Central memory CD8-positive, alpha-beta T cell (primary cell): ENCODE measurements at places on chromosomes 12 and 14.

GRCh38 chr14:61042220-61042619, 61.2 kb downstream of the SLC38A6 start:
- H3K36me3 ChIP-seq, result peaks cover 3% of the 10 kb centered on the region
- H3K27ac ChIP-seq, result no peak overlapping the region
- H3K27me3 ChIP-seq, result no peaks in the 10 kb centered on the region
- H3K4me1 ChIP-seq, result no peaks in the 10 kb centered on the region

DNA sequence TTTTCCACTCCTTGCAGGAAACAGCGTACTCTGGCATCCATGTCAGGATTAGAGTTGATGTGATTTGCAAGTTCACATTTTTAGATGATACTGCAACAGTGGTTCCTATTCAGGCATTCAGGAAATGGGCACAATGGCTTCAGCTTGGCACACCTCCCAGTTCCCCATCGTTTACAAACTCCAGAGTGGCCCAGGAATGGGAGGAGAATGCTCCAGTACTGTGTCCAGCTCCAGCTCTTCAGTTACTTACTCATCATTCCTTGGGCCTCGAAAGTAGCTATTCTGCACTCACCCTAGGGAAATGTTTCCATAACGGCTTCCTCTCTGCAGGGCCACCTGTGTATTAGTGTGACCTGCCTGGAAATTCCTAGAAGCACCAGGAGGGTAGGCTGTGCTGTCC, 239.7 kb upstream of the RGS6 start:
- no peak overlapping the region for H3K27ac ChIP-seq
- H3K36me3 ChIP-seq, result peaks cover 4% of the 10 kb centered on the region
- H3K4me1 ChIP-seq, result peaks cover 9% of the 10 kb centered on the region
- no peak for DNase-seq
- H3K4me3 ChIP-seq, result no peak overlapping the region

GRCh38 chr14:47438650-47439140, 236.7 kb downstream of the MDGA2 start:
- no peak for DNase-seq
- no peak overlapping the region for H3K27ac ChIP-seq
- H3K36me3 ChIP-seq, result no peaks in the 10 kb centered on the region
- H3K27me3 ChIP-seq, result no peaks in the 10 kb centered on the region

GRCh38 chr12:57086493-57087009, 2.4 kb upstream of the NAB2 start:
- H3K36me3 ChIP-seq, result peaks cover 13% of the 10 kb centered on the region
- H3K27me3 ChIP-seq, result no peaks in the 10 kb centered on the region
- no peak for DNase-seq
- H3K27ac ChIP-seq, result peak overlapping the region; percentile 90
- H3K4me1 ChIP-seq, result peaks cover 51% of the 10 kb centered on the region

DNA sequence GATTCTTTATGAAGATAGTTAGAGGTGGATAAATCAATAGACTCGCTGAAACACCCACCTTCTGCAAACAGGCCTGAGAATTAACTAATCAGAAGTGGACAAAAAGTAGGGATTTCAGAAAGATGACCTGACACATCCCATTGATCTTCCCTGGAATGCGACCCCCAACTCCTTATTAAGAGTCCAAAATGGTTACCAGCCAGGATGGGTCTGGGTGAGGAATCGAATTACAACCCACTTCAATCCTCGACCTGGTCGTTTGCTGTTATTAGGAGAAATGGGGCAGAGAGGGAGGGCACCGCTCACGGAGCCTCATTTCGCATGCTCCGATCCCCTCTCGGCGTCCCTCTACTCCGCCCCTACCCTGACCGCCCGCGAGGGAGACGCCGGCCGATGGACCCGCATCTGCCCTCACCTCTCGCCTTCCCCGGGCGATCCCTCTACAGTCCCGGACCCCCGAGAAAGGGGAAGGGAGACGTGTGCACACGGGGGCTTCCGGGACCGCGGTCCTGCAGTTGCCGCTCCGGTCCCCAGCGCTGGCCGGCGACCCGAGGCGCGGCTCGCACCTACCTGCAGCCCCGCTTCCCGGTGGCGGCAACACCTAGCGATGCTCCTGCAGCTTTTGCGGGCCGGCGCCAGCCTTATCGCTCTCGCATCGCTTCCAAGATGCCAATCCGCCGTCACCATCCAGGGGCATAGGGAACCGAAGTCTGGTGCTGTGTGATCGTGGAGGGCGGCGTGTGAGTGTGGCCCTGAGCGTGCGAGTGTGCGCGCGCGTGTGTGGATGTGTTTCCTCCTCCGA, 69.3 kb upstream of the USP15 start:
- no peak overlapping the region for H3K27ac ChIP-seq
- no peaks in the 10 kb centered on the region for H3K36me3 ChIP-seq
- peaks cover 25% of the 10 kb centered on the region for H3K4me1 ChIP-seq
- H3K4me3 ChIP-seq, result peak overlapping the region; percentile 76
- H3K27me3 ChIP-seq, result peaks cover 41% of the 10 kb centered on the region

- H3K4me3 ChIP-seq, result no peak overlapping the region
- H3K27me3 ChIP-seq, result peaks cover 46% of the 10 kb centered on the region
- no peaks in the 10 kb centered on the region for H3K36me3 ChIP-seq
- no peak for DNase-seq
- no peaks in the 10 kb centered on the region for H3K4me1 ChIP-seq
Observed at GRCh38 chr14:69553252-69553651, 21.4 kb downstream of the CCDC177 start.

GRCh38 chr12:89393551-89394121, 41.3 kb upstream of the DUSP6 start:
- peaks cover 12% of the 10 kb centered on the region for H3K4me1 ChIP-seq
- no peaks in the 10 kb centered on the region for H3K27me3 ChIP-seq
- no peak for DNase-seq

DNA sequence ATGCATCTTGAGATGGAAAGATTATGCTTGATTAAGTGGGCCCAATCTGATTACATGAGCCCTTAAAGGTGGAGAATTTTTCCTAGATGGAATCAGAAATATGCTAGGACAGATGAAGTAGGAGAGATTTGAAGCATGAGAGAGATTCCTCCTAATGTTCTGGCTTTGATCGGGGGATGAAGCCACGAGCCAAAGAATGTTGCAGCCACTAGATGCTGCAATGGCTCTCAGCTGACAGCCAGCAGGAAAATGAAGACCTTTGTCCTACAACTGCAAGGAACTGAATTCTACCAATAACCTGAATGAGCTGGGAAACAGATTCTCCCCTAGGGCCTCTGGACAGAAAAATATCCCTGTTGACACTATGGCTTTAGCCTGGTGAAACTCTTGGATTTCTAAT, 82.6 kb upstream of the ATP2B1 start:
- no peak overlapping the region for H3K4me3 ChIP-seq
- H3K27me3 ChIP-seq, result no peaks in the 10 kb centered on the region
- no peak overlapping the region for H3K27ac ChIP-seq
- no peaks in the 10 kb centered on the region for H3K4me1 ChIP-seq

- H3K4me1 ChIP-seq, result no peaks in the 10 kb centered on the region
- no peak overlapping the region for H3K27ac ChIP-seq
- H3K27me3 ChIP-seq, result no peaks in the 10 kb centered on the region
- DNase-seq, result no peak
- no peaks in the 10 kb centered on the region for H3K36me3 ChIP-seq
- H3K4me3 ChIP-seq, result no peak overlapping the region
Observed at GRCh38 chr12:72141381-72141780, 130.8 kb upstream of the TRHDE start.

DNA sequence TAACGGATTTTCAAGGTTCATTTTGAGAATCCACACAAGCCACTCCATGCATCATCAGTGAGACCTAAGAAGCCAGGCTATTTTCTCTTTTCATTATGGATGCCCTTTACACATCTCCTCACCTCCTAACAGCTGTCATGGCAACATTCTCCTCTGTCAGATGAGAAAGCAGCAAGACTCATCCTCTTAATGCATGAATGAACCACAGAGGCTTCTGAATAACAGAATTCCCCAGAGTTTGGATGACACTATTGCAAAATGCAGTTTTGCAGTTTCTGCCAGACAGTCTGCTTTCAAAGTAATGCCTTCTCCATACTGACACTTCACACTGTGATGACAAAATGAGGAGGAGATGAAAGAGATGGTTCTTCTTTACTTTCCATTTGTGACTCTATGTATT, 286.7 kb upstream of the GRIP1 start:
- H3K4me3 ChIP-seq, result no peak overlapping the region
- H3K36me3 ChIP-seq, result peaks cover 4% of the 10 kb centered on the region
- H3K4me1 ChIP-seq, result peaks cover 12% of the 10 kb centered on the region
- peaks cover 23% of the 10 kb centered on the region for H3K27me3 ChIP-seq
- no peak overlapping the region for H3K27ac ChIP-seq

DNA sequence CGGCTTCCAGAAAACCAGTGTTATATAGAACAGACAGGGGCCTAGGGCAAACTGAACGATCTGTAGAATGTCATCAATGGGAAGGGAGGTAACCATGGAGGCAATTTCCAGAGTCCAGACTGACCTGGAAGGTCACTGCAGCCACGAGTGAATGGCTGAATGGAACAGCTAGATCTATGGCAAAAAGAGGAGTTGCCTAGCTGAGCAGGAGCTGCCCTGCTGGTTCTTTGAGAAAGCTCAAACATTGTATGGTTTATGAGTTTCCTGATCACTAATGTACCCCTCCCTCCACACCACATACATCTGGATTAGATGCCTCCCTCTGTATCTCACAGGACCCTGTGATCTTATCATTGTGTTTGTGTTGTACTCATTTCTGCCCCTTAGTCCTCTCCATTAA, 1.0 kb upstream of the RERG start:
- peaks cover 48% of the 10 kb centered on the region for H3K27me3 ChIP-seq
- no peaks in the 10 kb centered on the region for H3K36me3 ChIP-seq
- DNase-seq, result no peak
- H3K4me3 ChIP-seq, result no peak overlapping the region

DNA sequence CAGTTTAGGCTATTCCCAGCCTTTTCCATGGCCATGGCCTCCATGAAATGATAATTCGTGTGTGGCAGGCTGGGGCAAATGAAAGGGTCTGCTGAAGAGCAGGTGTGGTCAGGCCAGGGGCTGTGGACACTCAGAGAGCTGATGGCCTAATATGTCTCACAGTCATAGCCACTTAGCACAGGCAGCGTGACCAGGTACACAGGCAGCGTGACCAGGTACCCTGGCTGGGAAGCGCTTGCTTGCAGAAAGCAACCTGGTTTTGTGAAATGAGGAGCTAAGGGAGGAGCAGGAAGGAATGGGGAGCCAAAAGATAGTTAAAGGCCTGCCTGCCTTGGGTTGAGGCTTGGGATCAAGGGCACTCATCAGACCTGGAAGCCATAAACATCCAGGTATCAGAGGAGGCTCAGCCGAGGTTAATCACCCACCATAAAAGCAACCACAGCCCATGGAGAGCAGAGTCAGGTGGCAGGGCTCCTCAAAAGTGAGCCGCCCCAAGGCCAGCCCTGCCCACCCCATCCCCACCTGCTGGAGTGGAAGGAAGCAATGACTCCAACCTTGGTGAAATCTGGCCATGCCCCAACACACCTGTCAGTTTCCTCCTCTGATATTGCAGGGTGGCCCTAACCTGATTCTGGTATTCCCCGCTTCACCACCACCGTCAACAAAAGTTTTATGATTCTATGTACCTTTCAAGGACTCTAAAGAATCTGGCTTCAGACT, 8.0 kb upstream of the KRT8 start:
- no peaks in the 10 kb centered on the region for H3K36me3 ChIP-seq
- no peak overlapping the region for H3K27ac ChIP-seq
- no peak for DNase-seq
- H3K4me1 ChIP-seq, result no peaks in the 10 kb centered on the region

DNA sequence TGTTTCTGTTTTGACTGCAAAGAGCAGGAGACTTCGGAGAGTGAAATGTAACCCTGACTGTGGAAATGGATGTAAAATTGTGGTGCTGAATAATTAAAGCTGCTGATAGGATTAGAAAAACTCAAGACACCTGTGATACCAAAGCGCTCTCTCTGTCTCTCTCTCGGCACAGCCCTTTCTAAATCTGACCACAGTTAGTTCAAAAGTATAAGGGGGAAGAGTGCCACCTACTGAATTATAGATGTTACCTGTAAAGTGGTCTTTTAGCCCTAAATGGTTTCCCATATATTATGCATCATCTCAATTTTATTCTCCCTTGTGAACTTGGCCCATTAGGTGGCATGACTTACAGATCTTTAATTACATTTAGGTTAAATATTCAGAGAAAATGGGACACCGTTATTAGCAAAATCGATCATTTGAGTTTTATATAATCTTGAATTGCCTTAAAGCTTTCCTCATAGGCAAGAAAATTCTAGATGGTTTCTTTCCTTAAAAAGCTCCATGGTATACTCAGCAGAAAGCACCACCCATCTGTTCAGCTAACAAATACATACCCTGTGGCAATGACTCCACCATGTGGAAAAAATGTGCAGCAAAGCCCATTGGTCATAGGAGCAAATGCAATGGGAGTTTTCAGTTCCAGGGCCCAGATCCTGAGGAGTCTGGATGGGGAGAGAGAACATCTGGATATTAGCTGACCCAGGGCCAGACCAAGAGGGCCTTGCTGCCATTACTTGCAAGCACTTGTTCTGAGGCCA, 18.1 kb downstream of the RFC5 start:
- H3K36me3 ChIP-seq, result peaks cover 54% of the 10 kb centered on the region
- no peak for DNase-seq
- H3K4me1 ChIP-seq, result no peaks in the 10 kb centered on the region
- H3K4me3 ChIP-seq, result no peak overlapping the region
- peak overlapping the region; percentile 19 for H3K27ac ChIP-seq

DNA sequence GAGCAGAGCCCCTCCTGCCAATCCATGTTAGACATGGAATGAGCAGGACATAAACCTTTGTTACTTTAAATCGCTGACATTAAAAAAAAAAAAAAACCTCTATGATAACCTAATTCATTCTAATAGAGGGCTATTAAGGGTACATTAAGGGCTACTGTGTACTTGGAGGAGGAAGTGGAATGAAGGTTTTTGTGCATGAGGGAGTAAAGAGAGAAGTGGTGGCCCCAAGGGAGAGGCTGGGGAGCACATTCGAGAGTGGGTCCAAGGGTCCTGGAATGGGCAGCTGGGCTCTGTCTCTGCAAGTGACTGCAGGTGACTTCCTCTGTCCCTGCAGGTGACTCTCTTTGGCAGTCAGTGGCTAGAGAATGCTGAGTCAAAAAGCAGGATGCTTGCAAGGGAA, 32.1 kb upstream of the PTGDR start:
- H3K27ac ChIP-seq, result no peak overlapping the region
- no peaks in the 10 kb centered on the region for H3K36me3 ChIP-seq
- H3K4me3 ChIP-seq, result no peak overlapping the region
- no peaks in the 10 kb centered on the region for H3K27me3 ChIP-seq
- DNase-seq, result no peak
- peaks cover 27% of the 10 kb centered on the region for H3K4me1 ChIP-seq

DNA sequence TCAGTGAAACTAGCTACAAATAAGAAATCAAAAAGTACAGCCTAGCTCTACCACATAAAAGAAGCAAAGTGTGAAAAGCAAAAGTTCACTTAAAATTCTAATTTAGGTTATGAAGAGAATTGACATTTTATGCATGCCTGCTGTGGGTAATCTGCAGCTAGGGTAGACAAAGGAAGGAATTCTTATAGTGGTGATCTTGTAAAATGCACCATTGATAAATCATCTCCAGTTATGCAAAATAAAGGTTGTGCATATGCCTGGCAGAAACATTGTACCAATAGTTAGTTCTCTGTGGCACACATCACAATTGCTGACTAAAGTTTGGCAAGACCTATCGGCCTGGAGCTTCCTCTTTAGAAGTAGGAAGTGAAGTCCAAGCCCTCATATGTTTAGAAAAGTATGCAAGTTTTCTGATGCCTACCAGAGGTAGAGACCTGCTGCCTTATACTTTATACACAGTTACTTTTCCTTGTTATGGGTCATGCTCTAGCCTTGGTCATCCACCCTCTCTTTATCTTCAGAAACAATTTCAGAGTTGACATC, 78.3 kb downstream of the TSHR start:
- DNase-seq, result no peak
- H3K27ac ChIP-seq, result no peak overlapping the region
- no peaks in the 10 kb centered on the region for H3K4me1 ChIP-seq
- peaks cover 2% of the 10 kb centered on the region for H3K36me3 ChIP-seq
